ENCODE measurements at places on chromosomes 2 and 18. TPM values are rescaled to one million over a fixed set of nuclear protein-coding genes. Genes with fewer than 3 reads are reported as not detected.

DNA sequence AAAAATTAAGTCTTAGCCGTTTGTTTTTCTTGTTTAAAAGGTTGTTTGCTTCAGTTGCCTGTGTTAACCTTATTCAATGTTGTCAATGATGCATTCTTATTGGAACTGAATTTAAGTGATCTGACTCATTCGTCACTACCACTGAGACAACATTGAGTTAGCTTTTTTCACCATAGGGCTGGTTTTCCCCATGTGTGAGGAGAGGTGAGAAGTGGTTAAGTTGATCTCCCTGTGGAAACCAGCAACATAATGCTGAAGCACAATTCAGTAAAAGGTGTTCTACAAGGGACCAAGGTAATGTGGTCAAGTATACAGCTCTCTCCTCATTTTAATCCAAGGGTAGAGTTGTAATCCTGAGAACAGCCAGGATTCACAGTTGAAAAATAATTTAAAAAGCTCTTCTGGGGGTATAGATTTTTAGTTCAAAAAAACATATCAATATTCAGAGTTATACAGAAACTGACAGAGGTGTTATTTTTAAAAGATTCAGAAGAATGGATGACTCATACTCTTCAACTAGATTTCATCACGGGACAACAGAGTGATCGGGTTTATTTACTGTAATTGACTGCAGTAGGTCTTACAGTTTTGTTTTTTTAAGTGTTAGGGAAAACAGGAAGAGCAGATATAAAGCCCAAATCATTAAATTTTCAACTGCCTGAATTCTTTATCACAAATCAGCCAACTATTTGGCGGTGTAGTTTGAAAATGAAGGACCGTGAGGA is 12.6 kb downstream of the NOP58 start:
- no peak for DNase-seq

DNA sequence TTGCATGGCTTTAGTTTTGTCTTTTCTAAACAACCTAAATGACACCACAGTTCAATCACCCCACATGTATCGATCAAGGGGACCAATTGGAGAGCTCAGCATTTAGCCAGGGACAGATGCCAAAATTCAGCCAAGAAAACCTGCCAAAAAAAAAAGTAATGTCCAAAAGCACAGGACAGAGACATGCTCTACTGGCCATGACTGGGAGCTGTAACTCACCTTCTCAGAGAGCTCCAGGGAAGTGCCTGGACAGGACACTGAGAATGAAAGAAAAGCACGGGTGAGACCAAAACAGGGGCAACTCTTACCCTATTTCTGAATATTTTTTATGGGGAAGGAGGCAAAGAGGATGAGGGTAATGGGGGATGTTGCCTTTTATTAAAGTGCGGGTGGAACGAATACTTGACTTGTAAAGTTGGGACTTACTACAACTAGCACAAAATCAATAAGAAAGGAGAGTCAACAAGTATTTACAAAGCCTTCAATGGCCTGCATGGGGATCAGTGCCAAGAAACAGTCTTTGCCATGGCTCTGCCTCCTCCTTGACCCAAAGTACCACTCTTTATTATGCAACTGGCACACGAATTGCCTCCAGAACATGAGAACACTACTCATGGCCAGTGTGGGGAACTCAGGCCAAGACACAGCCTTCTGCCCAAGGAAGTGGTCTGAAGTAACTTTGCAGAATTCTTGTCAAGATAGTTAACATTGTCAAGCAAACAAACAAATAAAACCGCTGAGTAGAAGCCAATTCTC is 72.9 kb upstream of the HK2 start:
- DNase-seq: no peak

DNA sequence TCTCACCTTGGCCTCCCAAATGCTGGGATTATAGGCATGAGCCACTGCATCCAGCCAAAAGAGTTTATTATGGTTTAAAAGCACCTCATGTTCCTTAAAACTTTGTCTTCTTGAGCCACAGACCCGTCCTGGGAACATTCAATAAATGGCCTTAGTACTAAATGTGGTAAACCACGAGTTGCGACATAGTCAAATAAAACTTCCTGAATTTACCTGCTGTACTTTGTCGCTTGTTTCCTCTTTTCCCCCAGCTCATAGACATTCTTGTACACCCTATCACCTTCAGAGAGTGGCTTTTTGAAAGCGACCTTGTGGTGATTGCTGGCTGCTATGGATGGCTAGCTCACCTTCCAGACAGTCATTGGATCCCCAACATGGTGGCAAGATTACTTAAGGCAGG is 310.4 kb downstream of the LRRTM1 start:
- DNase-seq: no peak

DNA sequence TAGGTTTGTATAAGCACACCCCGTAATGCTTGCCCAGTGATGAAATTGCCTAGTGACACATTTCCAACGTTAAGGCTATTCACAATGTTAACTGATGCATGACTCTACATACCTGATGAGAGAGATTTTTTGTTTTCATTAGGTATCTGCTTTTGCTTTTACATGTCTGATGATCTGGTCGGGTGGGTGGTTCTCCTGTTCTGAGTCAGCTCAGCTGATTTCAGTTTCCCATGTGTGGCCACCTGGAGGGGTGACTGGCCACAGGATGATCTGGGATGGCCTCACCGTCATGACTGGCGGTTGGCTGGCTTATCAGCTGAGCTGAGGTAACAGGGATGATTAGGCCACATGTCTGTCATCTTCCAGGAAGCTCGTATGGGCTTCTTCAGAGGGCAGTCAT is 33.8 kb upstream of the ACYP2 start:
- no peak for DNase-seq

Gene FBXO48
- total RNA-seq: 1.5 TPM

Gene TGFBRAP1
- total RNA-seq: 19.5 TPM

Gene TMEM178A
- total RNA-seq: 26.8 TPM

All from cerebellum (tissue), 4 donors.